ENCODE measurements at places on chromosomes 6 and 20. TPM values are rescaled to one million over a fixed set of nuclear protein-coding genes. Genes with fewer than 3 reads are reported as not detected.

Gene RPS6KA2
- total RNA-seq: 0.03 TPM

DNA sequence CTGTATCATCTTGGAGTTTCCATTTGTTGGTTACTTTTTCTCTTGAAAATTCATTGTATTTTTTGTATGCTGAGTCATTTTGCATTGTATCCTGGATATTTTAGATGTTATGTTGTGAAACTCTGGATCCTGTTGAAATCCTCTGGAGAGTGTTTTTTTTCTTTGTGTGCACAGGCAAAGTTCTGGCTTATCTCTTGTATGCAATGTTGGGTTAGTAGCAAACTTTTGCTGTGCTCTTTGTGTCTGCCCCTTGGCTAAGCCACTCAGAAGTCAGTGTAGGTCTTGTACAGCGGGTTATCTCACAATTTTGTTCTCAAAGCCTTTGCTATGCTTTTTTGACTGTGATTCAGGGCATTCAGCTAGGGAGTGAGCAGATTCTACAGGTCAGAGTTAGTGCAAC lies 29.1 kb upstream of the LMBRD1 start:
- DNase-seq: peak; percentile 67

Gene SLC17A1
- not detected for total RNA-seq

DNA sequence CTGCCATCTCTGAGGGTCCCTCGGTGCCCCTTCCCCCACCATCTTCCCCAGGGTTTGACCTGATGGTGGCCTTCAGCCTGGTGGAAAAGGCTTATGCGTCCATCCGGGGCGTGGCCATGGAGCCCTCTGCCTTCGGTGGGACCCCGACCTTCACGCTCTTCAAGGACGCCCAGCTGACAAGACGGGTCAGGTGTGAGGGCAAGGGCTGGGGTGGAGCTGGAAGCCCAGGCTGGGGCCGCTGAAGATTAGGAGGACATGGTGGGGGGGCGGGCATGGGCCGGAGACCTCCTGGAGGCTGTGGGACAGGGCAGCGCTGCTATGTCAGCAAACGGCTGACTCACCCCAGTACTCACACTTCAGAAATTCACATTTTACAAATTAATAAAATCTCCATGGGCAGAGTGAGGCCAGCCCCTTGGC lies 23.5 kb downstream of the COL20A1 start:
- no peak for DNase-seq

GRCh38 chr6:74491844-74492374 lies 713.9 kb downstream of the COL12A1 start:
- DNase-seq: no peak

DNA sequence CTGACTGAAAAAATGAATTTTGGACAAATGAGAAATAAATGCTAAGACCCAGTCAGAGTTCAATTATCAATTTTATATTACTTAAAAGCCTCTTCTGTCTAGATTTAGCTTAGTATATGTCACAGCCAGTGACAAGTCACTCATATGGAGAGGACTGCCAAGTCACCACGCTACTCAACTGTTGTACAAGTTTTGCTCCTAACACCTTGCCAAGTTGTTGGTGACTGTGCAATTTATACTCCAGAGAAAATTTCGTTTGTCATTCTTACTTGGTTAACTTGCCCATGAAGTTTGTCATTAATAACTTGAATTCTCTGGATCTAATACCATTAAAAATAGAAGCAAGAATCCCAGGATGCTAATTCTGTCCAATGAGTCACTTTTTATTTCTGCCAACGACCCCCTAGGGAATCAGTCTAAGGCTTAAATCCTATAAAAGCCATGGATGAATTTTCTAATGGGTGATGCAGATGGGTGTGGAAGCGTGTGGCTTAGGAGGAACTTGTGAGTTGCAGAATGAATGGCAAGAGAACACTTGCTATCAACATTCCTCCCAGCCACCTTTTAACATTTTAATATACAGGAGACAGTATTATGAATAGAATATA lies 30.4 kb upstream of the FBXO30 start:
- DNase-seq: no peak

GRCh38 chr6:43990627-43991619 lies 136.3 kb downstream of the MRPL14 start:
- DNase-seq: peak; percentile 93

- DNase-seq: peak; percentile 23
Observed at GRCh38 chr6:145137425-145137824, 597.9 kb downstream of the EPM2A start.

Gene PRSS16
- total RNA-seq: not detected

DNA sequence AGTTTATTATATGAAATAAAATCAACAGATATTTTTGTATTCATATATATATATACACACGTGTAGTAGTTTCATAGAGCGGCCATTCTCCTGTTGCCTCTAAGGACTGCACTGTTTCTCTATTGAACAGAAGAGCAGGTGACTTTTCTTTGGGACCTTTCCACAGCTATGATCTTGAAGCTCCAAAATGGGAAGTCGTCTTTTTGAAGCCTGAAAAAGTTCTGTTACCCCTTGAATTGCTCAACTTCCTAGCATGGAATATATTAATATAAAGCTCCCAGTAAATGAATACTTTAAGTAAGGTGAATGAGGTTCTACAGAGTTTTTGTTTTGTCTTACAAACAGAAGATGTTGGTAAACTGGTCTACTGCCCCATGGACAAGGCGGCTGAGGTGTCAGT lies 42.2 kb upstream of the ADTRP start:
- DNase-seq: no peak

GRCh38 chr20:16040742-16041141 lies 532.5 kb downstream of the KIF16B start:
- DNase-seq: no peak

DNA sequence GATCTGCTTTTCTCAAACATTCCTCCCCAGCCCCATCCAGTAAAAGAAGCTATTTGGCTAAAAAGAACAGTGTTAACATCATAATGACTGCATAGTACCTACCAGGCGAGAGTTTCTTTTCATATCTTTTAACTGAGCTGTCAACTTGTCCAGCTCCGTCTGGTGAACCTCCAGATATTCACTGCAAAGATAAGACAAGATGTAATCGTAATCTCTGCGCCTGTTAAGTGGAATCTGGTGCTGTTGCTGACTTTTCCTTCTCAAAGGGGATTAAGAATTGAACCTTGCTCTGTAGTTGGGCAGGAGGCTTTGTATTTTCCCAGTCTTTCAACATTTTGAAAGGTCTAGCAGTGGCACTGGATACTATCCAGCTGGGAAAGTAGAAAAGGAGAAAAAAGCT lies 63.0 kb downstream of the RIPOR2 start:
- no peak for DNase-seq

DNA sequence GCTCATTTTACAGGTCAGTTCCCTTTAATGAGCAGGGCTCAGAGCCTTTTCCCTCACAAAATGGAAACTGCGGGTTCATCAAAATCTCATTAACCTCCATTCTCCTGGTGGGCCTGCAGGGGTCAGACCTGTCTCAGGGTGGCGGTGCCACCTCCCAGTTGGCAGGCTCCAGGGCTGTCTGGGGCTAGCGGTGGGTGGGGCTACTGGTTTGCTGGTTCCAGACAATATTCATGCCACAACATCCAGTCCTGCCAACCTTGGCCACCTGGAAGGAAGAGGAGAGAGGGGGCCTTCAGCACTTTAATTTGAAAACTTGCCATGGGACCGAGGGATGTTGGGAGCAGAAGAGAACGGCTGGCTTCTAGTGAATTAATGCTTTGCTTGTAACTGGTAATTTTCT lies 41.9 kb upstream of the CTNNBL1 start:
- DNase-seq: peak; percentile 51

GRCh38 chr6:142482974-142483373 lies 181.2 kb downstream of the ADGRG6 start:
- DNase-seq: no peak

Gene BACH2
- total RNA-seq: not detected

Gene TINAG
- not detected for total RNA-seq

Measured in HepG2 (cell line).